ENCODE measurements at places on chromosomes 3 and 15. TPM values are rescaled to one million over a fixed set of nuclear protein-coding genes. Genes with fewer than 3 reads are reported as not detected.

DNA sequence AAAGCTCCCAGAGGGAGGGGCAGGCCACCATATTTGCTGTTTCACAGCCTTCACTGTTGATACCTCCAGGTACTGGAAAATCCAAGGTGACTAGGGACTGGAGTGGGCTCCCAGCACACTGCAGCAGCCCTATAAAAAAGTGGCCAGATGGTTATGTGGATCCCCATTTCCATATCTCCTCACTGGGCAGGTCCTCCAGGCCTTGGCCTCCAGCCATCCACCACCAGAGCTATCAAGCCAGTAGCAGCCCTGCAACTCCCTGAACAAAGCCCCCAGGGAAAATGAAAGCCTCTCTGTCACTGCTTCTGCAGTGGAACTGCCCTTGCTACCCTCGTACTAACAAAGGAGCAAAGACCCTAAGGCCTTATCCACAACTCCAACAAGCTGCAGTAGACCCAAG is 58.4 kb downstream of the ILDR1 start:
- H3K27ac ChIP-seq = no peak overlapping the region
- H3K4me1 ChIP-seq = no peaks in the 10 kb centered on the region
- no peak for DNase-seq
- H3K27me3 ChIP-seq = peaks cover 11% of the 10 kb centered on the region

FBXL2 gene
- 10.7 TPM for total RNA-seq

LRRC58 gene
- 16.2 TPM for total RNA-seq

DNA sequence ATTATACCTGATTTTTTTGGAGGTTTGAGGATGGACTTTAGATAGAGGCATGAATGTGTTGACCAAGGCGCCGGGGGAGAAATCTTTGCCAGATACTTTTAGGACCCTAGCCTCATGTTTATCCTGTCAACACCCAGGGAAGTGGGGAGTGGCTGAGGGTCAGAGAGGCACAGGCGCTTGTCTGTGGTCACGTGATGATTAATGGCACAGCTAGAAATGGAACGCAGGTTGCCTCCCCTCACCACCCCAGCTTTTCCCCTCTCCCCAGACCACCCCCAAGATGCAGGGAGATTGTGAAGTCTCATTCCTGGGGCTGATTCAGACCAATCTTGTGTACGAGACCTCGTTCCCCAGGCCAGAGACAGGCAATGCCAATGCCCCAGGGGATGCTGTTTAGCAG is 218.4 kb upstream of the LINGO1 start:
- peaks cover 47% of the 10 kb centered on the region for H3K27me3 ChIP-seq
- peaks cover 10% of the 10 kb centered on the region for H3K36me3 ChIP-seq
- no peak overlapping the region for H3K4me3 ChIP-seq
- no peak overlapping the region for H3K27ac ChIP-seq

PRICKLE2 gene
- 20.6 TPM for total RNA-seq

SKOR1 gene
- total RNA-seq = 0.05 TPM

- no peaks in the 10 kb centered on the region for H3K36me3 ChIP-seq
- peaks cover 4% of the 10 kb centered on the region for H3K27me3 ChIP-seq
- DNase-seq = peak; percentile 48
- H3K4me3 ChIP-seq = peak overlapping the region; percentile 83
- peaks cover 35% of the 10 kb centered on the region for H3K4me1 ChIP-seq
Measured at GRCh38 chr3:23612296-23612891, 193.4 kb upstream of the UBE2E1 start.

SPATA12 gene
- total RNA-seq = not detected

- DNase-seq = no peak
- H3K27ac ChIP-seq = no peak overlapping the region
- H3K36me3 ChIP-seq = no peaks in the 10 kb centered on the region
- no peaks in the 10 kb centered on the region for H3K4me1 ChIP-seq
- no peaks in the 10 kb centered on the region for H3K27me3 ChIP-seq
- H3K4me3 ChIP-seq = no peak overlapping the region
Measured at GRCh38 chr3:168497741-168498140, 402.0 kb upstream of the GOLIM4 start.

GOLGA8M gene
- total RNA-seq = 0.10 TPM

- H3K27me3 ChIP-seq = peaks cover 45% of the 10 kb centered on the region
- peak overlapping the region; percentile 86 for H3K27ac ChIP-seq
- peaks cover 92% of the 10 kb centered on the region for H3K4me1 ChIP-seq
- H3K36me3 ChIP-seq = peaks cover 69% of the 10 kb centered on the region
Measured at GRCh38 chr15:48427960-48428547, 96.8 kb downstream of the DUT start.

GRCh38 chr3:44914936-44915335 is 40.5 kb downstream of the TGM4 start:
- peaks cover 6% of the 10 kb centered on the region for H3K4me1 ChIP-seq
- DNase-seq = no peak
- H3K4me3 ChIP-seq = no peak overlapping the region
- H3K27ac ChIP-seq = no peak overlapping the region
- no peaks in the 10 kb centered on the region for H3K36me3 ChIP-seq

DNA sequence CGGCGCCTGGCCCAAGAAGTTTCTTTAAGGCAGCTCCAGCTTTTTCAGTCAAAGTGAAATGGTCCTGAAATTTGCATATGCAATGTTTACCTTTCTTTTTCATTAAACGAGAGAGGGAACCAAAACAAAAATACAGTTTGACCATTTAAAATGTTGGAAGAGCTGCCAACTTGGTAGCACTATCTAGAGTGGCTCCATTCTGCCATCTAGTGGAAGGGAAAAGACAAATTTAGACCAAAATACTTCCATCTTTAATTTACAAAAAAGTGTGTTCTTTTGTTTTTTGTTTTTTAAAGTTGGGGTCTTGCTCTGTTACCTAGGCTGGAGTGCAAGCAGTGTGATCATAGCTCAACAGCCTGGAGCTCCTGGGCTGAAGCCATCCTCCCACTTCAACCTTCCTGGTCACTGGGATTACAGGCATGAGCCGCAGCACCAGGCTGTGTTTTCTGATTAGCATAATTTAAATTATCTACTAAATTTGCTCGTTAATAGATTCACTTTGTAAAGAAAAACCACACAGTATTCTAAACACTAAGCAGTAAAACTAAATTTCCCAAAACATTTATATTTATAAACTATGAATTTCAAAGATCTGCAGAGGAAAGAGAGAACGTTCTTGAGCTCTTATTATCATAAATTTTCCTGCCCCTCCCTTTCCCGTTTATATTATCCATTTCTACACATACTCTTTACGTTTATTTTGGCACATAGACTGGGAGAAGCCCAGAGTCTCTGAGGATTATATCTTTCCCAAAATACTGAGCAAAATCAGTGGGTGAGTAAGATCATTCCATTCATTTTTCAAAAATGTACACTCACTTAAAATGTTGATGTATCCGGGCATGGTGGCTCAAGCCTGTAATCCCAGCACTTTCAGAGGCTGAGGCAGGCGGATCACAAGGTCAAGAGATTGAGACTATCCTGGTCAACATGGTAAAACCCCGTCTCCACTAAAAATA is 15.4 kb upstream of the RFC4 start:
- peaks cover 42% of the 10 kb centered on the region for H3K4me1 ChIP-seq
- H3K27me3 ChIP-seq = peaks cover 14% of the 10 kb centered on the region
- peak; percentile 77 for DNase-seq

SCN11A gene
- not detected for total RNA-seq

GRCh38 chr3:151225040-151225975 is 22.3 kb upstream of the GPR171 start:
- DNase-seq = no peak
- H3K27ac ChIP-seq = no peak overlapping the region
- peaks cover 24% of the 10 kb centered on the region for H3K36me3 ChIP-seq
- no peaks in the 10 kb centered on the region for H3K27me3 ChIP-seq
- H3K4me3 ChIP-seq = no peak overlapping the region
- peaks cover 42% of the 10 kb centered on the region for H3K4me1 ChIP-seq

DNA sequence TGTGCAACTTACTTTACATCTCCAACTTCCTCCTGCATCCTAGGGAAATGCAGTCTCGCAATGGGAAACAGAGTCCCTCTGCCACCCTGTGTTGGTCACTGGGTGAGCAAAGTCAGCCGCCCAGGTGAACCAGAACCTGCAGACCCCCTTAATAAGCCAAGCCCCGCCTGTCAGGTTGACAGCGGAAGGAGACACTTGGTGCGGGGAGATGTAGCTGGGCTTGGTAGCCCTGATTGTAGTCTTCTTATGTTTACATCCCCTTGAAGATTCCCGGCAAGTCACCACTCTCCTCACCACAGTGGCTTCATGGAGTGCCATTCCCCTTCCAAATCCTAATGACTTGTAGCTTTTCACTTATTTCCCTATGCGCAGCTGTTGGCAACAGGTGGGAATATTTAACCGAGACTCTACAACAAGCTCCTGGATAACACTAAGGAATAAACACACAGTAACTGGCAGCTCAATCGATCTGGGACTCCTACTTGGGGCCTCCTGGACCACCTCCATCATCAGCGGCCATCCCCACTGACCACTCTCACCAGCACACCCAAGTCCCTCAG is 17.7 kb upstream of the CLSTN2 start:
- peaks cover 6% of the 10 kb centered on the region for H3K36me3 ChIP-seq
- no peak overlapping the region for H3K27ac ChIP-seq
- DNase-seq = no peak

- H3K27me3 ChIP-seq = peaks cover 16% of the 10 kb centered on the region
- no peaks in the 10 kb centered on the region for H3K36me3 ChIP-seq
- H3K4me1 ChIP-seq = peaks cover 10% of the 10 kb centered on the region
- H3K27ac ChIP-seq = no peak overlapping the region
- H3K4me3 ChIP-seq = no peak overlapping the region
- peak; percentile 92 for DNase-seq
Measured at GRCh38 chr3:194711913-194712312, 26.2 kb downstream of the FAM43A start.

CA12 gene
- total RNA-seq = 7.5 TPM

- peaks cover 24% of the 10 kb centered on the region for H3K36me3 ChIP-seq
- no peak overlapping the region for H3K27ac ChIP-seq
Measured at GRCh38 chr15:39066677-39067076, 502.1 kb upstream of the RASGRP1 start.

GRCh38 chr3:114687151-114687550 is 393.3 kb downstream of the TIGIT start:
- peaks cover 18% of the 10 kb centered on the region for H3K4me1 ChIP-seq
- no peak overlapping the region for H3K4me3 ChIP-seq
- H3K36me3 ChIP-seq = no peaks in the 10 kb centered on the region
- no peak for DNase-seq
- H3K27me3 ChIP-seq = no peaks in the 10 kb centered on the region

All from HFFc6 (cell line).